NCI-H1436 treated with DMSO at 0.1 percent for 48 hours (cell line): ENCODE measurements at places on chromosomes 13 and 19.
A peak's percentile ranks its signal among the peaks of the same experiment; 100 is the strongest.

GRCh38 chr19:42091300-42091699 lies 15.3 kb downstream of the ZNF574 start:
- no peak for DNase-seq

GRCh38 chr13:77678691-77679235 lies 18.7 kb upstream of the SLAIN1 start:
- DNase-seq = no peak

DNA sequence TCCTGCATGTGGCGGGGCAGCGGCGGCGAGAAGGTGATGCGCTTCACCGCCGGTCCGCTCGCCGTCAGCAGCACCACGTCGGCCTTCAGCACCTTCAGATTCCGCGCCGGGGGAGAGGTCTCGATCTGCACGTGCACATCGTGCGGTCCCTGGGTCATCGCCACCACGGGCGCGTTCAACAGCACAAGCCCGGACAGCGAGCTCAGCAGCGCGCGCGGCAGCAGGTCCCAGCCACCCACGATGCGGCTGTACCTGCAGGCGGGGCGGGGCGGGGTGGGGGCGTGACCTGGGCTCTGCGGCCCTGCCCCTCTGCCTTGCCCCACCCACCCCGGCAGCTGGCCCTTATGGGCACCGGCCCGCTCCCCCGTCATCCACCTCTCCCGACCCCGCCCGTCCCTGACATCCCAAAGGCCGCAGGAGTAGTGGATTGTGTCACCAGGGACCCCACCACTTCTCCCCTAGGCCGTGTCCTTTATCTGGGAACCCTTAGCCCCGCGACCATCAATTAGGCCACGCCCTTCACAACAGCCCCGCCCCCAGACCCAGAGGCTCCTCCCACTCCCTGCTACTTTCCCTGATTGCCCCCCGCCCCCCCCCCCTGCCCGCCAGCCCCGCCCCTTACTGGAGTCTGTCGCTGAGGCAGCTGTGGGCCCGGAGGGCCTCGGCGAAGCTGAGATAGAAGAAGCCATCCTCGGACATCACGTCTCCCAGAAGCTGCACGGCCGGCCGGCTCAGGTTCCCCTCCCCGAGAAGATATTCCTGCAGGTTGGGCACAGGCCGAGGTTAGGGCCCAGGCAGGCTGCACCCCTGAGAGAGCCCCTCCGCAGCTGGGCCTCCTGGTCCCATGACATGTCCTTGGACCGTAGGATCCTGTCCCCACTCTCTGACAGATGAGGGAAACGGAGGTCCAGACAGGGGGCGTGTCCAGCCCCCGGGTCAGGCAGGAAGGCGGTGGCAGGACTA lies 6.1 kb downstream of the IL4I1 start:
- DNase-seq = no peak

DNA sequence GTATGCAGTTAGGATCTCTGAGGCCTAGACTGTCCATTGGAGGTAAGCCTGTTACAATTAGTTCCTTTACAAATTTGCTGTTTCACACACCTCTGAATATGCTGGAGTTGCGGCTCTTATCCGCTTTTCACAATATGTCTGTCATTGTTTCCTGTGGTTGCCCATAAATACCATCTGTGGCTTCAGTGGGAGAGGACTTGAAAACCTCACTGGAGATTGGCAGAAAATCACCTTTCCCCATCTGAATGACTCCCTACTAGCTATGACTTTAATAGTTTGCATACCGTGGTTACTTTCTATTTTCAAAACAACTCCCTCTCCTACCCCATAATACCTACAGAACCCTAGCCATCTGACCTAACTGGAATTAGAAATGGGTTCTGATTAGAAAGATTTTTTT lies 454.3 kb downstream of the PCDH17 start:
- no peak for DNase-seq

GRCh38 chr13:61880578-61881283 lies 465.1 kb upstream of the PCDH20 start:
- no peak for DNase-seq

DNA sequence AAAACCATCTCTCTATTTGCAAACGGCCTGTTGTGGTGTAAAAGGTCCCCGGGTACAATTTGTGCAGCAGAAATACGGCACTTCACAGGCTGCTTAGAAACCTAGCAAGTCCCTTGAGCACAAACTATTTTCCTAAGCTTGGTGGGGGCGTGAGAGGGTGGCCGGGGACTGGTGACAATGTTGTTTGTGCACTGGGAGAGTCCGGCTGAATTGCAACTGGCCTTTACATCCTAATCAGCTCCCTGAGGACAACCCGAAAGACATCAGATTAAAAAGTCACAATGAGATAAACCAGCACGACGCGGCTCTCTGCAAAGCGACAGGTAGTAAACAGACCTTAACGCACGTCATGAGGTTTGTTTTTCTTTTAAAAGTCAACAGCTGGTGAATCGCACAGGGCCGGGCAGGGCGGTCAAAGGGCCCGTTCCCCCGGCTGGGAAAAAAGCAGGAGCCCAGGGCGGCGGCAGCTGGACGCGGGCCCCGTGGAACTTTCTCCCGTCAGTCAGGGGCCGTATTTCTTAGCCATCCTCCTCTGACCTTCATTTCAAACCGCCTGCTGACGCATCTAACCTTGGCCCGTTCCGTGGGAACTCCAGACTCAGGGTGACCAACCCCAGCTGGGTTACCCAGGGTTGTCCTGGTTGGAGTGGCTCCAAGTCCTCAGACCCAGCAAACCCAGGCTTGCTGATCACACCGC lies 112.3 kb downstream of the GADD45B start:
- DNase-seq = no peak

- no peak for DNase-seq
Observed at GRCh38 chr19:41424335-41425173, 2.6 kb downstream of the B3GNT8 start.

DNA sequence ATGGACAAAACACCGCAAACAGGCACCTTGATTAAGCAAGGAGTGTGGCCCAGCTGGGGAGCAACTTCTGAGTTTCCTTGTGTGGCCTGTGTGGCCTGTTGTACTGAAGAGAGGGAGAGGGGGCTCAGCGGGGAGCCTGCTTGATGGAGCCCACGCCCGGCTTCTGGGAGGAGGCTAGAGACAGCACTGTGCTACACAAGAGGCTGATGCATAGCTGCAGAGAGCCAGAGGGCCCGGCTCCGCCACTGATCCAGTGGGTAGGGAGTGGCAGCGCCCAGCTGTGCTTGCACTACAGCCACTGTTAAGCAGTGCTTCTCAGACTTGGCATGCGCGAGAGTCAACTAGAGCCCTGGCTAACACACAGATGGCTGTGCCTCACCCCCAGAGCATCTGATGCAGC lies 19.0 kb downstream of the LYL1 start:
- DNase-seq = no peak

DNA sequence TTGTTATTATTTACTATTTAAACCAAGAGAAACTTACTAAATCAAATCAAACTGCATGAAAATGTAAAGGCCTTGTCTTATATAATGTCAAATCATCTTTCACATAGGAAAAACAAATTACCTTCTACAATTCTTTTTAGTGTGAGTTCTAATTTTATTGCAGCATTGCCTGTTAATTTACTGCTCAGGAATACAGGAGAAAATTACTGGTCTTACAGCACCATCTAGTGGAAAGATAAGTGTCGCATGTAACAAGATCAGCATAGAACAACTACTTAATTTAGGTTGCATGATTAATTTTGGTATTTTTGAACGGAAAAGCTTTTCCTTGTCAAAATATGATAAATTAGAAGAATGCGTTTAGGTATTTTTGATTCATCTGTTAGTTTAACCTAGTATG lies 502.7 kb downstream of the UQCRFS1 start:
- peak; percentile 4 for DNase-seq

DNA sequence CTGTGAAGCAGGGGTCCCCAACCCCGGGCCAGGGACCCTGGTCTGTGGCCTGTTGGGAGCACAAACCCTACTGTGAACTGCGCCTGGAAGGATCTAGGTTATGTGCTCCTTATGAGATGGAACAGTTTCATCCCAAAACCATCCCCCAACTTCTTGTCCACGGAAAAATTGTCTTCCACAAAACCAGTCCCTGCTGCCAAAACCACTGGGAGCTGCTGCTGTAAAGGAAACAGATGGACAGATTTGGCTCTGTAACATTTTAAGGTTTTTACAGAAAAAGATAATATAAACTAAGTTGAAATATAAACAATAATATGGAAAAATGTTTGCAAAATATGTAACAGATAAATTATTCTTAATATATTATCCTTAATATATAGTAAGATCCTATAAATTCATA lies 73.7 kb downstream of the COG6 start:
- no peak for DNase-seq

GRCh38 chr13:99037756-99038155 lies 59.9 kb upstream of the DOCK9 start:
- DNase-seq = no peak

DNA sequence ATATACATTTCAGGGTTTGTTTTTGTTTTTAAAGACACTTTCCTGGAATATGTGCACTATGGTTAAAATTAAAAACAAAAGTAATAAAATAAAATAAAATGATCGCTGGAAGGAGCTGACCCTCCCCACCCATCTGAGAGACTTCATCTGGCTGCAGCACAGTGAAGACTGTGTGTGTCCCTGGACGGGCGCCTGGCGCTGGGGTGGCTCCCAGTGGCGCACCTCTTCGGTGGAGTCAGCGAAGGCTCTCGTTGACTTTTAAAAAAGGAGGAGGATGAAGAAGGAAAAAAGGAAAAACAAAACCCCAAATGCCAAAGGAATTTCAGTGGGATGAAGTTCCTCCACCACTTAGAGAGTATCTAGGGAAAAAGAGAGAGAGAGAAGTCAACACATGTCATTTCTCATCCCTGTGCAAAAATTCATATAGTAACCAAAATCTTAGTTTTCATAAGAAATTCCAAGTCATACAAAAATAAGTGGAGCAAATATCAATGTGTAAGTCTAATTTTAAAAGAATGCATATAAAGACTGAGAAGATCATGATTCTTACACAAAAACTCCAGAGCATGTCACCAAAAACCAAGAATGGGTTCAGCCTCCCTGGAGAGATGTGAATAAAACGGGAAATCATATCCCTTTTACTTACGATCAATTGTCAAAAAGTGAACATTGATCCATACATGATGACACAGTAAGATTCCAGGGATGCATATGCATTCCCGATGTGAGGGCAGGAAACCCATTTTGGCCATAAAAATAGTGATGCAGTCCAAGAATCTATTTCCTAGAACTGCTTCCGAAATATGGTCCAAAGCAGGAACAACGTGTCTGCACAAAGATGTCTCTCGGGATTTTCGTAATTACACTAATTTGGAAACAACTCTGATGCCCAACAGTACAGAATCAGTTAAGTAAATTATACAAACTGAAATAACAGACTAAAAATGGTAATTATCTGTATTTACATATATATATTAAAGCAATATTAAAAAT lies 123.8 kb downstream of the STK24 start:
- DNase-seq = no peak

- DNase-seq = no peak
Observed at GRCh38 chr13:99976575-99976974, 5.0 kb upstream of the ZIC5 start.

GRCh38 chr13:68690567-68690966 lies 1417.1 kb upstream of the ATXN8OS start:
- no peak for DNase-seq

- DNase-seq = no peak
Observed at GRCh38 chr19:42276821-42277220, 7.8 kb downstream of the CIC start.

GRCh38 chr19:50330365-50331078 lies 1.3 kb upstream of the KCNC3 start:
- DNase-seq = peak; percentile 93

DNA sequence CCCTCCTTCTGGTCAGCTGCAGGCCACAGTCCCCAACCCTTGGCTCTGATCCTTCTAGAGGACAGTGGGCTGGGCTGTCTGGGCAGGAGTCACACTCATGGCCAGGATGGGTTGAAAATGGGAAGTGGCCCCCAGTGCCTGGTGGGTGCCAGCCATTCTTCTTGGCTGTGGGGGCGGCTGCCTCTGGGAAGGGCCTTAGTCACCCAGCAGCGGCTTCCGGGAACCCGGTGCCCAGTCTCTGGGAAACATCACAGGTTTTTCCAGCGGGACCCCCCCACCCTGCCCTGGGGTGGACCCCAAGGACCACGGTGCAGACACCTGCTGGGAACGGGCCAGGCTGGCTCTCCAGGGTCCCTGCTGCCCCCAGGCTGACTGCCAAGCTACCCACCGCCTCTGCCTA lies 27.3 kb upstream of the SLC7A10 start:
- DNase-seq = no peak

GRCh38 chr13:99133230-99133629 lies 67.4 kb upstream of the UBAC2 start:
- DNase-seq = no peak

DNA sequence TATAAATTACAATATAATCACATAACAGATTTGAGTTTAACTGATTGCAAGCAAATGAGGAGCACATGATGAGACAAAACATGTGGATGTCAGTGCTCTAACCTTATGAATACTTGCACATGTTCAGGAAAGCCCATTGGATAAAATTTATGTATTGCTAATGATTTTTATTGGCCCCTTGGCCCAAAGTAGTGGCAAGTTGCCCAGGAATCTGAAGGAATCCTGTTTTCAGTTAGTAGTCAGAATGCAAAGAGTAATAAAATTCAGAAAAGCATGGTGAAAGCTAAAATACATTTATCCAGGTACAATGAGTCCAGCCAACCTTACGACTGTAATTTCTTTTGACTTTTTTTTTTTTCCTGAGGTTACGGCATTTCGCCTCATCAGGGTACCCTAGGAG lies 1539.4 kb downstream of the EFNB2 start:
- no peak for DNase-seq

DNA sequence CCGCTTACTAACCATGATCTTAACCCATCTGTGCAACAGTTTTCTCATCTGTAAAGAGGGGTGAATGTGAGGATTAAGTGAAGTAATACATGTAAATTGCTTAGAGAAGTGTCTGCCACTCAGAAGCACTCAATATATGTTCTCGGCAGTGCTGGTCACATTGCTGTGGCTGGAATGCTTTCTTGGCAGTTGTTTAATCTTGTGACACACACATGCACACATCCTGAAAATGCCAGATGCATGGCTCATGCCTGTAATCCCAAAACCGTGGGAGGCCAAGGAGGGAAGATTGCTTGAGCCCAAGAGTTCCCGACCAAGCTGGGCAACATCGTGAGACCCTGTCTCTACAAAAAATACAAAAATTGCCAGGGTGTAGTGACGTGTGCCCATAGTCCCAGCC lies 4.9 kb upstream of the DMKN start:
- DNase-seq = no peak

DNA sequence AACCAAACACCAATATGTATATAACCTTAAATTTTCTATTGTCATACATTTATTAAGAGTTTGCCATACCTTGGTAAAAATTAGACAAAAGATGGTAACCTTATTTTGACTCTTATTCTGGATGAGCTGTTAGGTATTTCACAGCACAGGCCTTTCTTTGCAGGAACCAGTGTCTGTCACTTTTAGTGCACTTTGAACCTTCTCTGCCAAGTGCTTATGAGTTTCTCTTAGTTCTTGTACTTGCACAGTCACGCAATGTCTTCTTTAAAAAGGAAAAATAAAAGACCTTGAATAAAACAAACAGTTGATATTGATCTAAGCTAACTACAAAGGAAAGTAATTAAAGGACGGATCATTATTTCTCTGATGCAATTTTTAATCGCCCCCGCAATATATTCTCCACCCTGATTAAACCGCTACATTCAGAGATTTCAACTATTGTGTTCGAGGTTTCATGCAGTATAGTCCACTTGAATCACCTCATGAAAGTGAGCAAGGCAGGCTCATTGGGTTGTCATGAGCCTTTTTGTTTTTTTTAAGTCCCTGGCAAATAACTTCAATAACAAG lies 534.5 kb downstream of the KLF5 start:
- no peak for DNase-seq

- DNase-seq = no peak
Observed at GRCh38 chr19:2015608-2015950, at the start of gene BTBD2. BTBD2 (minus strand) TSS chr19:2015714; CDS start chr19:2015703, 11 bp downstream.

GRCh38 chr13:38366954-38367645 lies 17.4 kb downstream of the UFM1 start:
- no peak for DNase-seq
